Activated CD8-positive, alpha-beta memory T cell treated with anti-CD3 and anti-CD28 coated beads for 48 hours (primary cell): ENCODE measurements at places on chromosomes 3 and 15.

DNA sequence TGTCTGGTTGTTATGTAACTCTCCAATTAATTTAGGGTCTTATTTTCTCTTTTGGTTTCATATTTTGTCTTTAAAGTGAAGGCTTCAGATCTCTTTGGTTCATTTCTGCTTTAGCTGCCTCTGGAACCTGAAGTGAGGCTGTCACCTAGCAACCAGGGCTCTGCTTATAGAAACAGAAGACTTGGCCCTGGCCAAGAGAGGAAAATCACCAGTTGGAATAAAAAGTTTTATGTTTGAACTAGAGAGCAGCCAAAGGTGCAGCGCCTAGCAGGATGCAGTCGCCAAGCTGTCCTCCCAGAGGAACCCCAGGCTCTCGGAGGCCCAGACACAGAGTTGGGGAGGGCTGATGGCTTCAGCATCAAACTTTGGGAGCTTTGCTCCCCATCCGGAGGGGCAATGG, 41.1 kb downstream of the LYZL4 start:
- DNase-seq: no peak

DNA sequence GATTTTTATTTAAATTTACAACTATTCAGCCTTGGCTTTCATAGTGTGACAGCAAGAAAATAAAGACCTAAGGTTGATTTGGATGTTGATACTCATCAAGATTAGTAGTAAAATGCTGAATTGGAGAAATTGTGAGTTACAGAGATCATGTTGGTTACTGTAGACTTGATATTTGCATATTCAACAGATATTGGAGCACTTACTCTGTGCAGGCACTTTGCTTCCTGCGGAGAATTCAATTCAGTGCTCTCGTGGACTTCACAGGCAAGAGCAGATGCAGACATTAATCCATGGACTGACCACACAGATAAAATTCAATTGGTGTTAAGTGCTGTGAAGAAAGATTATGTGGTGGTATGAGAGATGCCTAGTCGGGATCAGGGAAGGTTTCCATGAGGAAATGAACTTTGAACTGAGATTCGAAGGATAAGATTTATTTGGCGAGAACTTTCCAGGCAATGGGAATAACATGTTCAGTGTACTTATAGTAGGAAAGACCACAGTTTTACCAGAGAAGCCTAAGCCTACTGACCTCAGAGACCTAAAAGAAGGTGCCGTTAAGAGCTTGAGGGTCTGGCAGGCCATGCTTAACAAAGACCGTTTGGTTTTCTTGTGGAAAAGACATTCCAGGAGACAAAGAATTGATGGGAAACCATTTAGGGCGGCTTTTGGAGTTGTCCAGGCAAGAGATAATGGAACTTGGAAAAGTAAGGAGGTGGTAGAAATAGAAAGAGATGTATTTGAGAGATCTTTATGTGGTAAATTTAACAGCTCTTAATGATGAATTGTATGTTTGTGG, 4.3 kb downstream of the SELENOT start:
- DNase-seq: no peak

- DNase-seq: no peak
Observed at GRCh38 chr3:197305854-197306253, 7.4 kb upstream of the DLG1 start.

- no peak for DNase-seq
Observed at GRCh38 chr3:127177226-127177625, 15.7 kb upstream of the PRR23E start.

- no peak for DNase-seq
Observed at GRCh38 chr15:73275862-73276261, 92.9 kb downstream of the HCN4 start.

DNA sequence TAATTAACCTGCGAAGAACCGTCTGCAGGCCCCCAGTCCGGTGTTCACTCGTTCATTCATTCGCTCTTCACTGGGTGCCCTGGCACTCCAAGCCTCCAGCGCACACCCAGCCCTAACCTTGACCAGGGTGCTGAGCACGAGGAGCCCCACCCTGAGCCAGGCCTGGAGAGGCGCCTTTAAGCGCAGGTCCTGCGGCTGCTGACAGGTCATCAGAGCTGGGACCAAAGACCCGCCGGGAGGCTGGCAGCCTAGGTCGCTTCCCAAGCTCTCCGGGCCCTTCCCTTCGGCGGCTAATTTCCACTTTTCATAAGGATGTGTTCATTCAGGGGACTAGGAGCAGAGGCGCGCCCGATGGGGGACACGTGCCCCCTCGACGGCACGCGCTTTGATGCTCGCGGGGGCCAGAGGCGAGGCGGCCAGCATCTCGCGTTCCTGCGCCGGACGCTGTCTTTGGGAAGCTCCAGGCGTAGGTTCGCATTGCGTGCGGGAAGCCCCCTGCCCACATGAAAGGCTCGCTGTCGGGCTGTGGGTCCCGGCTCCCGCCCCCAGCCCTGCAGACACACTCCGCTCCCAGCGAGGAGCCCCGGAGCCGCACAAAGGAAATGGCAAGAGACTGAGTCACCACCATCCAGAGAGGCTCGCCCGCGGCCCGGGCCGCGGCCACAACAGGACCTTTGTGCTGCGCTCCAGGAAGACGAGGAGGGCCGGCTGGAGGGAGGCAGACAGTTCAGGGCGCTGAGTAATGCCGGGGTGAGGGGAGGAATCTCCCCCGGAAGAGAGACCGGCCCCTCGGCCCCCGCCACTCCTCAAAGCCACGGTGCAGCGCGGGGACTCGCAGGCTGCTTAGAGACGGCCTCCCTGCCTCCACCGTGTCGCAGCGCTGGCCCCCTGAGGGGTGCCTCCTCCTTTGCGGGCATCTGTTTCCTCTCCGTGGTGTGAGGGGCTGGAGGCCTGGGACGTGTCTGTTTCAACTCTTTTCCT, 266.4 kb upstream of the HES1 start:
- DNase-seq: peak; percentile 14

DNA sequence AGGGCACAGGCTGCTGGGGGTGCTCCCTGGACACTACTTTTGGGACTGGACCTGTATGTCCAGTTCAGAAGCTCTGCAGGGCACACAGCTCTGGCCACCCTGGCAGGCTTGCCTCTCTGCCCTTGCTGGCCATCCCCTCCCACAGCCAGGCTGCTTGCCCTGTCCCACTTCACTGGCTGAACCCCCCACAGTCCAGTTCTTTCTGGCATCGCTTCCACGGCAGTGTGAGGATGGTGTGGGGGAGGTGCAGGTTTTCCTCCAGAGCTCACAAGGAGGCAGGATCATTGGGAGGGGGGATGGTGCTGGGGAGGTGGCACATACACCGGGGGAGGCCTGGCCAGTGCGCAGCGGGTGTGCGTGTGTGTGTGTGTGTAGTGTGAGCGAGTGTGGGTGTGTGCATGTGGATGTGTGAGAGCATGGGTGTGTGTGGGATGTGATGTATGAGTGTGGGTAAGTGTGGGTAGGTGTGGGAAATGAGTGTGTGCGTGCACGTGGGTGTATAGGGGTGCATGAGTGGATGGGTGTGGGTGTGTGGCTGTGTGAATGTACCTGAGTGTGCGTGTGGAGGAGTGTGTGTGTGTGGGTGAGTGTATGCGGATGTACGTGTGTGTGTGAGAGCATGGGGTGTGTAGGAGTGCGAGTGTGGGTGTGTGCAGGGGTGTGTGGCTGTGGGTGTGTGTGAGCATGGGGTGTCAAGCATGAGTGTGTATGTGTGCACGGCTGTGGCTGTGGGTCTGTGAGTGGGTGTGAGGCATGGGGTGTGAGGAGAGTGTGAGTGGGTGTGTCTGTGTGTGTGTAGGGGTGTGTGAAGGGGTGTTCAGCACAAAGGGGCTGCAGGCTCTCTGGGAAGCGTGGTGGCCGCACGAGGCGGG, 155.2 kb downstream of the NSMCE3 start:
- DNase-seq: no peak

DNA sequence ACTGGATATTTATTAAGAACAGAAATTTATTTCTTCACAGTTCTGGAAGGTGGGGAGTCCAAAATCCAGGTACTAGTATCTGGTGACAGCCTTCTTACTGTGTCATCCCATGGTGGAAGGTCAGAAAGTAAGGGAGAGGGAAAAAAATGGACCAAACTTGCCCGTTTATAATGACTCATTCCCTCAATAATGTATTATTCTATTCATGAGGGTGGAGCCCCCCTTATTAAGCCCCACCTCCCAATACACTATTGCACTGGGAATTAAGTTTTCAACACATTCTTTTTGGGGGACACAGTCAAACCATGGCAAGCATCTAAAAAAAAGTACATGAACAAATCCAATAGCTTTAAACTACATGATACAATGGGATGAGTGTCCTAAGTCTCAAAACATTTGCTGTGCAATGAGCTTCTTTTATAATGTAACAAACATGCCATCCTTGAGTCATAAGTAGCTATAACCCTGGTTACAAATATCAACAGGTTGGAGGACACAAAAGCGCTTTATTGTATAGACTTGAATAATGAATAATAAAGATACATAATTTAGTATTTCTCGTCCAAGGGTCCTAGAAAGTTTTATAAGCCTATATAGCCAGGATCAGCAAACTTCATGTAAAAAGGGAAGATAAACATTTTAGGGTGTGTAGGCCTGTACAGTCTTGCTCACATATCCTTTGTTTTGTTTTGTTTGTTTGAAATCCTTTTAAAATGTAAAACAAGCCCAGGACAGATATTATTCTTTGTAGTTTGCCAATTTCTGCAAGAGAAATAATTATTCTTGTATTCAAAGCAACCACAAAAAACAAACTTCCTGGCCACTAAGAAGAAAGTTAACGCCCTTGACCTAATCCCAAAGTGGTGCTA, 160.6 kb upstream of the RAP2B start:
- DNase-seq: no peak
